ENCODE measurements at places on chromosomes 6 and 20. TPM values are rescaled to one million over a fixed set of nuclear protein-coding genes. Genes with fewer than 3 reads are reported as not detected.

GRCh38 chr20:17651129-17651759, 30.8 kb downstream of the RRBP1 start:
- no peaks in the 10 kb centered on the region for H3K27me3 ChIP-seq
- H3K27ac ChIP-seq = no peak overlapping the region
- H3K4me3 ChIP-seq = no peak overlapping the region
- peaks cover 8% of the 10 kb centered on the region for H3K4me1 ChIP-seq
- DNase-seq = no peak
- no peaks in the 10 kb centered on the region for H3K36me3 ChIP-seq

GRCh38 chr6:82874867-82875266, 190.8 kb downstream of the UBE3D start:
- DNase-seq = no peak
- no peaks in the 10 kb centered on the region for H3K4me1 ChIP-seq
- H3K27ac ChIP-seq = no peak overlapping the region
- H3K36me3 ChIP-seq = no peaks in the 10 kb centered on the region
- H3K27me3 ChIP-seq = no peaks in the 10 kb centered on the region

DNA sequence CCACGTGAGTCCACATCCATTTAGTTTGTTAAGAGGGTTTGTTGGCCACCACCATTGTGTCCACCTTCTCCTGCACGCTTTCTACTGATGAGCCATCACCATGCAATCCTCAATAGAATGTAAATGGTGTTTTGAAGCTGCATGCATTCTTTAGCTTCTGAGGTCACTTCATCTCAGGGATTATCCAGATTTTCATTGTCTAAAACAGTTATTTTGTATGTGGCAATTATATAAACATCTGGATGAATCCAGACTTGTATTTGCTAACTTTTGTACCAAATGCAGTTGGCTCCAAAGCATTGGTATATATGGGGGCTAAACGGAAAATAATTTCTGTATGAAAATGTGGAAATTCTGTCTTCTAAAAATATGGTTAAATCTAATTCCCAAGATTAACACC, 231.2 kb upstream of the ARID1B start:
- peaks cover 11% of the 10 kb centered on the region for H3K27me3 ChIP-seq
- no peak for DNase-seq
- H3K27ac ChIP-seq = no peak overlapping the region
- H3K36me3 ChIP-seq = no peaks in the 10 kb centered on the region

GRCh38 chr6:34157851-34158250, 12.0 kb upstream of the GRM4 start:
- peaks cover 7% of the 10 kb centered on the region for H3K36me3 ChIP-seq
- H3K27me3 ChIP-seq = peaks cover 12% of the 10 kb centered on the region
- H3K4me1 ChIP-seq = peaks cover 5% of the 10 kb centered on the region
- H3K4me3 ChIP-seq = no peak overlapping the region

- no peak overlapping the region for H3K4me3 ChIP-seq
- no peaks in the 10 kb centered on the region for H3K36me3 ChIP-seq
- no peak overlapping the region for H3K27ac ChIP-seq
- no peak for DNase-seq
- peaks cover 3% of the 10 kb centered on the region for H3K27me3 ChIP-seq
Measured at GRCh38 chr6:6331393-6331792, 10.9 kb upstream of the F13A1 start.

DNA sequence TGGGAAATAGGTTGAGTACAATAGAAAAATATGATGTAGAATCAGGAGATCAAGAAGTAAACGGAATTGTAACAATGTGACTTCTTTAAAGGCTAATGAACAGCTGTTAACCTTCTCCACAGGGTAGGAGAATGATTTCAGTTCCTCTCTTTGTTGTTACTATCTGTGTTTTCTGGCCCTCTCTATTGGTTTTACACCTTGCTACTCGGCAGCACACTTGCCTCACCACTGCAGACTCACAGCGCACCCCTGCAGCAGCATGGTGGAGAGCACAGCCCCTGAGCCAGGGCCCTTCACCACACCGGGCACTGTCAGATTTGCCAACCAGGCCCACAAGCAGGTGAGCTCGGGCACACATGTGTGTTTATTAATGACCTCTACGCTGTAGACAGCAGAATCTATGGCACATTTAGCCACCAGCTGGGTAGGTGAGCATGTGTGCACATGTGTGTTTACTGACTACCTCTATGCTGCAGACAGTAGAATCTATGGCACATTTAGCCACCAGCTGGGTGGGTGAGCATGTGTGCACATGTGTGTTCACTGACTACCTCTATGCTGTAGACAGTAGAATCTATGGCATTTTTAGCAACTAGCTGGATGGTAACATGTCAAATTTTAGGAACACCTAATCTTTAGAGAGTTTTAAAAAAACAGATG, 16.8 kb downstream of the SFT2D1 start:
- peaks cover 4% of the 10 kb centered on the region for H3K36me3 ChIP-seq
- no peaks in the 10 kb centered on the region for H3K27me3 ChIP-seq

DNA sequence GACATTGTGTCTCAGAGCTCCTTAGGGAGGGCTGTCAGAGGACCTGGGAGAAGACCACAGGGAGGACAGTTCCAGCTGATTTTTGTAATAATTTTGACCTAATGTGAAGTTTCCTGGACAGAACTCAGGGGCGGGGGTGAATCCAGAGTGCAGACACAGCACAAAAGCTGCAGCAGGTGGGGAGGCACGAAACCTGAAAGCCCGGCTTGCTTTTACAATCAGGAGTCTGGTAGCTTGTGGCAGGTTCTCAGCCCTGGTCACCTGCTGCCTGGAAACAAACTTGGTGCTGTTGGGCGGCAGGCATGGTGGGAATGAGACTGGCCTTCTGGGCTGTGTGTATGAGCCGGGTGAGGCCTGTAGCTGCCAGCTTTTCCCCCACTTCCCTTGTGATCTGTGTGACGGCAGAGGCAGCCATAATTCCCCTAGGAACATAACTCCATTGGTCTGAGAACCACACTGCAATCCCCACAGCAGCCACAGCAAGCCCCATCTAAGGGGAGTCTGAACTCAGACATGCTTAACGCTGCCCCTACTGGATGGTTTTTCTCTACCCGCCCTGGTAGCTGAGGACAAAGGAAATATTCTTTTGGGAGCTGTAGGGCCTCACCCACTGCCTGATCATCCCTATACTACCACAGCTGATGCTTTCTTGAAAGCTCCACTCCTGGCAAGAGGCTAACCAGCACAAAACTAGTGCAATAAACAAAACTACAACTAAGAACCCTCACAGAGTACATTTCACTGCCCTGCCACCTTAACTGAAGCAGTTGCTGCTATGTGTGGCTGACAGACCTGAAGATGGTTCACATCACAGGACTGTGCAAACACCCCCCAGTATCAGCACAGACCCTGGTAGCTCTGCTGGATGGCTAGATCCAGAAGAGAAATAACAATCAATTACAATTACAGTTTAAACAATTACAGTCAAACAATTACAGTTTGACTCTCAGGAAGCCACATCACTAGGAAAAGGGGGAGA, 1055.1 kb upstream of the GJE1 start:
- peaks cover 6% of the 10 kb centered on the region for H3K27me3 ChIP-seq
- H3K4me1 ChIP-seq = no peaks in the 10 kb centered on the region
- no peaks in the 10 kb centered on the region for H3K36me3 ChIP-seq
- no peak overlapping the region for H3K27ac ChIP-seq

DNA sequence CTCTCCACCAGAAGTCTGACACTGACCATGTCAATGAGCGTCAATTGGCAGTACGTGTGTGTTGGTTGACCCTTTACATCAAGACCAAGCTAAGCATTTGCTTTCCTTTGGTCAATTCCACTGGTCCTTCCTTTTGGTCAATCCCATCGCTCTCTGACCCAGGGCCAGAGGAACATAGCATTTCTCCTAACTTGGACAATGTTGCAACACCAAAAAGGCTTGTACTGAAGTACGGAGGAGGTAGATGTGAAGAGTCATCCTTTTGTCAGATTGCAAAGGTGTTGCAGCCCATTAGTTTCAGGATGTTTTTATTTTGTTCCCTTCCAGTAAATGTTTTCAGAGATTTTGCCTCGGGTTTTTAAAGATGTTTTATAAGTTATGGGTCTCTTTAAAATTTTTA, 24.6 kb downstream of the EDN1 start:
- peaks cover 7% of the 10 kb centered on the region for H3K36me3 ChIP-seq
- DNase-seq = no peak
- H3K27ac ChIP-seq = no peak overlapping the region
- peaks cover 11% of the 10 kb centered on the region for H3K27me3 ChIP-seq
- no peak overlapping the region for H3K4me3 ChIP-seq

GRCh38 chr6:34592208-34592952, 36.3 kb upstream of the SPDEF start:
- H3K4me1 ChIP-seq = peaks cover 11% of the 10 kb centered on the region
- no peak for DNase-seq
- H3K27me3 ChIP-seq = no peaks in the 10 kb centered on the region
- H3K36me3 ChIP-seq = peaks cover 4% of the 10 kb centered on the region

- no peaks in the 10 kb centered on the region for H3K27me3 ChIP-seq
- H3K36me3 ChIP-seq = peaks cover 1% of the 10 kb centered on the region
- DNase-seq = no peak
- H3K4me1 ChIP-seq = peaks cover 27% of the 10 kb centered on the region
- H3K4me3 ChIP-seq = peak overlapping the region; percentile 91
- peak overlapping the region; percentile 99 for H3K27ac ChIP-seq
Measured at GRCh38 chr6:28864326-28864923, 59.4 kb downstream of the TRIM27 start.

DNA sequence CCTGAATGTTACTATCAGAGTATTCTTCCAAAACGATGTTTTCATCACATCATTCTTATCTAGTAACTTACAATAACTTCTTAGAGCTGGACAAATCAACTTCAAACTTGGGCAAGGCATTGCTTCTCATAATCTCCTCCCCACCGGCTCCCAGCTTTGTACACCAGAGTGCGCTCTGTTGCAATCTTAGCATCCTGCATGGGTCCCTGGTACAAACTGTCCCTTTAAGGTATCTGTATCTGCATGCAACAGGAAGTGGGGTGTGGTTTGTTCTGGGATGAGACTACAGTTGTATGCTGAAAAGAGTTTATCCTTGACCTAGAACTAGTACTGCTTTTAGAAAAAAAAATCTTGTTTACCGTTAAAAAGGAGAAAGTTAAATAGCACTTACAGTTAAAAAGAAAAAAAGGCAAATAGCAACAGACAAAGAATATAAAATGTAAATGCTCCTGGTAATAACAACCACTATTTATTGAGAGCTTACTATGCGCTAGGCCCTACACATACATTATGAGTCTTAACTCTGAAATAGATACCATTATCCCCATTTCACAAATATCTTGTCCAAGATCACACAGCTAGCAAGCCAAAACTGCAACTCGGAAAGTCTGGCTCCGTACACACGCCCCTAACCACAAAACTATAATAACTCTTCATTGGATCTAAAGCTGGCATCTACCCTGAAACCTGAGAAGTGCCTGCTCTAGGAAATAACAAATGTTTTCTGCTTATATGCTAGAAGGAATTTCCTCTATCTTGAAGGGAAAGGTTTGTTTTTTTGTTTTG, 9.8 kb upstream of the HECA start:
- DNase-seq = peak; percentile 83
- peaks cover 42% of the 10 kb centered on the region for H3K4me1 ChIP-seq
- H3K36me3 ChIP-seq = peaks cover 9% of the 10 kb centered on the region
- peak overlapping the region; percentile 96 for H3K27ac ChIP-seq
- H3K27me3 ChIP-seq = no peaks in the 10 kb centered on the region

DNA sequence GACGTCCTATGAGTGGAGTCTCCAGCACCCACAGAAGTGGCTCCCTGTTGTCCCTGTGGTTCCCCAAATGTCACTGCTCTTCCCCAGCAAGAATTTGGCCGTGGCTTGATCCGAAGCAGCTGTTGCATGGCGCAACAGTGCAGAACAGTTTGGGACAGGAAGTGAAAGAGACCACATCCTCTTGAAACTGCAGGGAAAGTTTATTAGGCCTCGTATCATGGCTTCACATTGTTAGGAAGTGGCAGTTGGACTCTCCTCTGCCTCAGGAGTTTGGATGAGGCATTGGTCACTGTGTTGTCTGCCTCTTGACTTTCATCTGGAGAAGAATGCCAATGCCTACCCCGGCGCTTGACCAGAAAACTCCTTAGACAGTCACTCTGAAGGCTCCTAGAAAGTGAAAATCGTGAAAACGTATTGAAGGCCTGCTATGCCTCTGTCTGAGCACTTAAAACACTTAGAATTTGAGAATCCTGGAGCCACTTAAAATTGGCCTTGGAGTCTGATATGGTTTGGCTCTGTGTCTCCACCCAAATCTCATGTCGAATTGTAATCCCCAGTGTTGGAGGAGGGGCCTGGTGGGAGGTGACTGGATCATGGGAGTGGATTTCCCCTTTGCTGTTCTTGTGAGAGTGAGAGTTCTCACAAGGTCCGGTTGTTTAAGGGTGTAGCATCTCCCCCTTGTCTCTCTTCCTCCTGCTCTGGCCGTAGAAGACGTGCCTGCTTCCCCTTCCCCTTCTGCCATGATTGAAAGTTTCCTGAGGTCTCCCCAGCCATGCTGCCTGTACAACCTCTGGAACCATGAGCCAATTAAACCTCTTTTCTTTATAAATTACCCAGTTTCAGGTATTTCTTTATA, 334.9 kb upstream of the JARID2 start:
- H3K4me1 ChIP-seq = peaks cover 25% of the 10 kb centered on the region
- DNase-seq = peak; percentile 20
- peak overlapping the region; percentile 70 for H3K27ac ChIP-seq
- peak overlapping the region; percentile 74 for H3K4me3 ChIP-seq

- no peaks in the 10 kb centered on the region for H3K36me3 ChIP-seq
Measured at GRCh38 chr20:14800707-14801425, 463.5 kb upstream of the FLRT3 start.

- H3K4me1 ChIP-seq = peaks cover 28% of the 10 kb centered on the region
- no peaks in the 10 kb centered on the region for H3K27me3 ChIP-seq
- H3K36me3 ChIP-seq = peaks cover 2% of the 10 kb centered on the region
- no peak for DNase-seq
- no peak overlapping the region for H3K27ac ChIP-seq
- peak overlapping the region; percentile 36 for H3K4me3 ChIP-seq
Measured at GRCh38 chr20:62305765-62306413, 3.1 kb downstream of the ADRM1 start.

GRCh38 chr6:142542704-142543233, 241.0 kb downstream of the ADGRG6 start:
- H3K4me3 ChIP-seq = no peak overlapping the region
- H3K4me1 ChIP-seq = peaks cover 30% of the 10 kb centered on the region
- DNase-seq = no peak
- peaks cover 4% of the 10 kb centered on the region for H3K36me3 ChIP-seq
- H3K27ac ChIP-seq = no peak overlapping the region

- no peaks in the 10 kb centered on the region for H3K27me3 ChIP-seq
- H3K27ac ChIP-seq = peak overlapping the region; percentile 41
- peak; percentile 44 for DNase-seq
- peak overlapping the region; percentile 77 for H3K4me3 ChIP-seq
Measured at GRCh38 chr20:51481341-51481914, 61.1 kb downstream of the NFATC2 start.

- peaks cover 8% of the 10 kb centered on the region for H3K36me3 ChIP-seq
- H3K4me1 ChIP-seq = no peaks in the 10 kb centered on the region
- no peak for DNase-seq
- no peak overlapping the region for H3K4me3 ChIP-seq
Measured at GRCh38 chr6:31525932-31526591, 2.7 kb upstream of the MCCD1 start.

Gene IYD
- not detected for total RNA-seq

Gene C6orf52
- total RNA-seq = 4.4 TPM

Gene C20orf144
- 0.23 TPM for total RNA-seq

Gene NHSL1
- total RNA-seq = 1.2 TPM

Gene SNX21
- total RNA-seq = 2.4 TPM

Gene DYNLRB1
- 70.5 TPM for total RNA-seq

Gene SLC32A1
- total RNA-seq = 0.12 TPM

Gene ELOVL4
- total RNA-seq = 1.8 TPM

Gene EFCAB8
- 1.7 TPM for total RNA-seq
